A673 (cell line): ENCODE measurements at places on chromosomes 7 and 10.
A peak's percentile ranks its signal among the peaks of the same experiment; 100 is the strongest.

GRCh38 chr7:38478404-38478803 is 152.8 kb downstream of the AMPH start:
- no peak for DNase-seq

DNA sequence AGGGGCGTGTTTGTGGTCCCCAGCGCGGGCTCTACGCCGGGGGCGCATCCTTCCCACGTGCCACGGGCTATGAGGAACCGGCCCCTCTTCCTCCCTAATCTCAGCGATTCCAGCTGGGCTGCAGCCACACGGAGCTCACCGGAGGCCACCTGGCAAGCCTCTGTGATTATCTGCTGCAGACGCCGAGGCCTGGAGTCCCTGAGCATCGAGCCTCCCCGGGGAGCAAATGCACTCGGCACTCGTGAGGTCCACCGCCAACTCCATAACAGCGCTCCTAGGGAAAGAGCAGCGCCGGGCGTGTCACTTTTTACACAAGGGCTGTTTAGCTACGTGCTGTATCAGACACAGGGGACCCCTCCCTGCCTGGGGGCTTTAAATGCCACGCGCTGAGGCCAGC is 101.2 kb downstream of the DYNC2I1 start:
- DNase-seq = no peak

DNA sequence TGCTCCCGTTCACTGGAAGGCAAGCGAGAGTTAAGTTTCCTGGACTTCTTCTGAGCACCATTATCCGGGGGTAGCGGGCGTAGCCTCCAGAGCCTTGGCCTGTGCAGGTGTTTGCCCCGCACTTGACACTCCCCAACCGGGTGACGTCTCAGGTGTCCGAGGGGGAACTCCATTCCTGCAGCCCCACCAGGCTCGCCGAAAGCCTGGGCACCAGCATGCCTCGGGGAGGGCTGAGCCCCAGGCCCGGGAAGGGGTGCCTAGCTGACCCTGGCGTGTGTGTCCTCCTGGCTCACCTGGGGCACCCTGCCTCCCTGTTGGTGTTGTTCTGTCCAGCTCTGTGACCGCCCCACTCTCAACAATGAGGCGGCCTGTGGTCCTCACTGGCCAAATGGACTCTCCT is 109.4 kb upstream of the GPR26 start:
- no peak for DNase-seq

- DNase-seq = no peak
Observed at GRCh38 chr10:131075218-131075770, 236.2 kb downstream of the TCERG1L start.

- DNase-seq = no peak
Observed at GRCh38 chr10:90847436-90847835, 10.4 kb downstream of the HTR7 start.

GRCh38 chr10:102400598-102401341 is 5.3 kb downstream of the NFKB2 start:
- no peak for DNase-seq

GRCh38 chr7:35649711-35650110 is 45.2 kb downstream of the HERPUD2 start:
- DNase-seq = no peak

GRCh38 chr10:71697938-71698709 is 21.5 kb downstream of the C10orf105 start:
- DNase-seq = no peak

GRCh38 chr7:70239918-70240317 is 641.6 kb downstream of the AUTS2 start:
- DNase-seq = no peak

- DNase-seq = no peak
Observed at GRCh38 chr10:47311193-47311931, 10.9 kb upstream of the GDF2 start.

GRCh38 chr10:3482200-3482993 is 302.6 kb downstream of the KLF6 start:
- DNase-seq = peak; percentile 95

- no peak for DNase-seq
Observed at GRCh38 chr10:30606313-30606712, 23.2 kb downstream of the LYZL2 start.

- DNase-seq = no peak
Observed at GRCh38 chr10:132691711-132692153, 94.2 kb downstream of the NKX6-2 start.

GRCh38 chr10:132324186-132324585 is 7.8 kb upstream of the LRRC27 start:
- no peak for DNase-seq

GRCh38 chr7:137304624-137305235 is 38.8 kb downstream of the PTN start:
- no peak for DNase-seq

- DNase-seq = no peak
Observed at GRCh38 chr7:143069912-143070500, 17.9 kb downstream of the OR6V1 start.

DNA sequence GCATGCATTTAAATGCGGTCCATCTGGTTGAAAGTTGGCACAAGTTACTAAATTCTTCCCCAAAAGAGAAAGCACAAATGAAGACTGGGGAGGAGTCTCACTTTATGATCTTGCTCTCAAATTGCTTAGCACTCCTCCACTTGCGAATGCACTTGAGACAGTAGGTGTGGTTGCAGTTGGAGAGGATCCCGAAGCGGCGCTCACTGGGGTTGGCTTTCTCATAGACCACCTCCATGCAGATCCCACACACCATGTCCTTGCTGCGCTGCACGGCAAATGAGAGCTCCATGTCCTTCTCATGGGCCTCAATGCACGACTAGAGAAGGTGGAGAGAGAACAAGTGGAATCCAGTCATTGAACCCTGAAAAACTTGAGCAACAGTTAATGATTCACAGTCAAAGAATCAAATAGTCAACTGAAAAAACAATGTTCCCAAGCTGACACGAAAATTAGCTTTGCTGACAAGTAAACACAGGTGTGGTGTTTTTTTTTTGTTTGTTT is 22.7 kb downstream of the MKRN1 start:
- DNase-seq = no peak

DNA sequence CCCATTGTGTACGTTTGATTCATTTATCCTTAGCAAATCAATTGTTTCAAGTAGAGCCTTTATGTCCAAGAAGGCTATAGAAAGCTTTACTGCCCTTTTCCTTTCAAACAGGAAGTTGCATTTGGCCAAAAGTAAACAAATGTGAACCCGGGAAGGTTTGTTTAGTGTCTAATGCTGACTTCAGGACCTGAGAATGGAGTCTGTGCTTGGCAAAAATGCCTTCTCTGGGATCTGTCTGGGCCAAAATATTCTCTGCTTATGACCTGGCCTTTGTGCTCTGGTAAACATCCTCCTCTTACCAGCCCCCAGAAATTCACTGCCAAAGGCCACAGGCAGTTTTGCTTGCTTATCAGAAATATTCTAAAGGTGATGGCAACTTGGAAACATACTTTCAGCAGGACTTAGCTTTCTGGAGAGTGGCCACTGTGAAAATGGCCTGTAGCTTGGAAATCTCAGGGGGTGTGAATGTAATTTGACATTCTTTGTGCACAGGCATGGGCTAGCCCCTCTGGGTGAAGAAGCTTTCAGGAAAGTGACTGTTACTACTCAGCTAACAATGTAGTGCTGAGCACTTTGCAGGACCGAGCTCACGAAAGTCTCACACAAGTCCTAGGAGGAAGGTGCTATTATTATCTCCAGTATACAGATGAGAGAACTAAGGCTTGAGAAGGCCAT is 199.5 kb downstream of the PTEN start:
- DNase-seq = no peak

DNA sequence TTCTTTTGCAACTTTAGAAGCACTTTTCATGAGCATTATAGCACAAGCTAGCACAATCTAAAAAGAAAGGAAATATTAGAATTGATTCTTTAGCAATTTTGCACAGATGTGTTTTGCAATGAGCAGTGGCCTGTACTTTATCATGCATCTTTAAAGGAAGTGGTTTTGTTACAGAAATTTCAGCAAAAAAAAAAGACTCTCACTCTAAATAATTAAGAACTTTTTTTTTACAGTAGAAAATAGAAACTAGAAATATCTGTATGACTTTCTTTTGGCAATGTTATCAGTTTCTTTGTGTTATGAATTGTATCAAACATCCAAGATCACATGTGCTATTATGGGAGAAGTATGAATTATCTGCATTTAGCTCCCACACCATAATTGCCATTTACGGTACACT is 195.7 kb upstream of the KLF6 start:
- DNase-seq = no peak

- DNase-seq = no peak
Observed at GRCh38 chr10:21169271-21169670, 272.2 kb upstream of the NEBL start.

GRCh38 chr7:105839266-105839665 is 37.1 kb downstream of the ATXN7L1 start:
- DNase-seq = no peak

GRCh38 chr7:26696161-26696560 is 168.2 kb downstream of the SKAP2 start:
- no peak for DNase-seq

DNA sequence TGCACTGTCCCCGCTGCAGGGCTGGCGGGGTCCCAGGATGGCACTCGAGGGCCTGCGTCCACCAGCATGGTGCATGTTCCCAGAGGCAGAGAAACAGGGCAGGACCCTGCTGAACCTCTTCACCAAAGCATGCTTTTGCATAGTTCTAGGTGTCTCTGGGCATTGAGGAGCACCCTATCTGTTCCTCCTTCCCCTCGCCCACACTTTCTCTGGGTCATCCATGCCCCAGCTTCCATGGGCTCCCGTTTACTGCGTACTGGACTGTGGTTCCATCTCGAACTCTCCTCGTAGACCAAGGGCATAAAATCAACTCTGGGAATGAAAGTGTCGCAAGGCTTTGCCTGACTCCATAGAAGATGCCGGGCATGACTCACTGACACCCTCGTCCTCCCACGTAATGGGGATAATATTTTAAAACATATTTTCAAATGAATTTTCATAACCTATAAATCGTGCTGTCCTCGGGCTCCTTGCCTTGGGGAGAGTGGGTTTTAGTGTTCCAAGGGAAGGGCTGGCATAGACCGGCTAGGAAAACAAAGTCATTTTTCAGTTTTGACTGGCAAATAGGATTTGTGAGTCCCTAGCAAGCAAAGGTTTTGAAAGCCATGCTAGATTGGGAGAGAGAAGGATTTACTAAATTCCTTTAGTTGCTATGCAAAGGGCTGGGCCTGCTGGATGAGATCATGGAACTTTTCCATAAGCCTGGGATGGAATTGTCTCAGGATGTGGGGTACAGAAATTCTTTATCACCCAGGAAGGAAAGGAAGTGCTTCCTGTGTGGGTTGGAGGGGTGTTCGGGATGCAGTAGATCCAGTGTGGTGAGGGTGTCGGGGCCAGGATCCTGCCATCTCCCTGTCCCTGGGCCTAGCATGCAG is 498.7 kb upstream of the MKI67 start:
- no peak for DNase-seq

GRCh38 chr10:70475661-70476060 is 2.9 kb upstream of the PALD1 start:
- no peak for DNase-seq

GRCh38 chr10:132714986-132715775 is 70.8 kb downstream of the NKX6-2 start:
- no peak for DNase-seq

GRCh38 chr10:124733571-124734245 is 10.5 kb downstream of the FAM53B start:
- DNase-seq = no peak

GRCh38 chr7:129612112-129613015 is 844 bp downstream of the NRF1 start:
- DNase-seq = peak; percentile 55

GRCh38 chr7:139614886-139615285 is 91.4 kb downstream of the CLEC2L start:
- no peak for DNase-seq

- DNase-seq = no peak
Observed at GRCh38 chr7:44391746-44392617, 66.6 kb upstream of the CAMK2B start.

GRCh38 chr7:39978230-39978934 is 28.3 kb downstream of the CDK13 start:
- no peak for DNase-seq

DNA sequence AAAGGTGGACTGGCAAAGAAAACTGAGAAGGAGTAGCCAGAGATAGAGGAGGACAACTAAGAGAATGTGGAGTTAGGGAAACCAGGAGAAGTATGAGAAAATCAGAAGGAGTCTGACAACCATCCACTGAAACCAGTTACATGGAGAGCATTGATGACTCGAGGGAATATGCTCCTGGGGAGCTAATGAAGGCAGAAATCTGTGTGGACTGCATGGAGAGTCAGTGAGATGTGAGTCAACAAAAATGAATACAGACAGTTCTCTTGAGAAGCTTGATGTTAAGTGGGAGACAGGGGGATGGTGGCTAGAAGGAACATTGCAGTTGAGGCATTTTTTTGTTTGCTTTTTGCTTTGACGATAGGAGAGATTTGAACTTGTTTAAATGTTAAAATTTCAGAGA is 34.3 kb upstream of the ZNF32 start:
- no peak for DNase-seq

DNA sequence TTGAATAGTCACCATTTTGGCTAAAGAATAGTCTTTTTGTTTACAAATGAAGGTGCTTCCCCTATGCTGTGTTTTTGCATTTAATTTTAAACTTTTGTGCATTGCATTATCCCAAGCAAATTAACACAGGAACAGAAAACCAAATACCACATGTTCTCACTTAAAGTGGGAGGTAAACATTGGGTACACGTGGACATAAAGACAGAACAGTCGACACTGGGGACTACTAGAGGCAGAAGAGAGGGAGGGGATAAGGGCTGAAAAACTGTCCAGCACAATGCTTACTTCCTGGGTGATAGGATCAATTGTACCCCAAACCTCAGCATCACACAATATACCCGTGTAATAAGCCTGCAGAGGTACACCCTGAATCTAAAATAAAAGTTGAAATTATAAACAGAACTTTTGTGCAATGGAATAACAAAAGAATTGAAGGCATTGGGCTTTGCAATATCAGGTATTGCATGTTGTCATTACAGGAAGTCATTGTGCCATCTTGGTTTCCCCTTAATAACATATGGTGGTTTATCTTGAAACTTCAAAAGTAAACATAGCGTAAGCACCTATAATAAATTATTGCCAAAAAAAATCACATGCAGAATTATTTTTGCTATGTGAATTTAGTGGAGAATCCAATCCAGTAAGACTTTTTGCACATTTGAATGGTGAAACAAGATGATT is 16.1 kb downstream of the ADD3 start:
- DNase-seq = no peak

GRCh38 chr7:99399597-99399996 is 8.8 kb downstream of the PDAP1 start:
- no peak for DNase-seq

DNA sequence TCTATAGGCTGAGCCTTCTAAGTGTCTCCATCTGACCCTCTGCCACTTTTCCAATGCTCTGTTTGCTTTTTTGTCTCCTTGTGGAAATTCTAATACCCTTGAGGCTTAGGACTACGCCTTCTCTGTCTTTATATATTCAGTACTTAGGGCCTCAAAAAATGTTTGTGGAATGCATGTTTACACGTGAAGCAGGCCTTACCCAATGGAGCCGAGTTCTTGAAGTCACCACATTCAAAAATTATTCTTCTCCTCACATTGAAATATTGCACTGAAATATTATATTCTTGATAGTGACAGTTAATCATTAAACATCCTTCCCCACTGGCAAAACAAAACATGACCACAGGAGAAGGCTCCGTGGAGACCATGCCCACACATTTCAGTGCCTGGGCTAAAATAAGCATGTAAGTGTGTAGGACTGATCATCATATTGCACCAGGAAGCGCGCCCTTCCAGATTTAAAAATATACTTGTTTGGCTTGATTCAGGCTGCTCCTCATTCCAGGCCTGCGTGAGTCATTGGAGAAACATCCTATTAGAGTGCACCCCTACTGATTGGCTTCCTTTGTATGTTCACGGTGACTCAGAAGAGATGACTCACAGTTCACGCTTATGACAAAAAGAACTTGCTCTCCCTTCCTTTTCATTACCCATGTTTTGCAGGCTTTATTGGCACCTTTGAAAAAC is 307.4 kb upstream of the AOAH start:
- DNase-seq = peak; percentile 97
